ENCODE measurements at places on chromosomes 16 and 17.

DNA sequence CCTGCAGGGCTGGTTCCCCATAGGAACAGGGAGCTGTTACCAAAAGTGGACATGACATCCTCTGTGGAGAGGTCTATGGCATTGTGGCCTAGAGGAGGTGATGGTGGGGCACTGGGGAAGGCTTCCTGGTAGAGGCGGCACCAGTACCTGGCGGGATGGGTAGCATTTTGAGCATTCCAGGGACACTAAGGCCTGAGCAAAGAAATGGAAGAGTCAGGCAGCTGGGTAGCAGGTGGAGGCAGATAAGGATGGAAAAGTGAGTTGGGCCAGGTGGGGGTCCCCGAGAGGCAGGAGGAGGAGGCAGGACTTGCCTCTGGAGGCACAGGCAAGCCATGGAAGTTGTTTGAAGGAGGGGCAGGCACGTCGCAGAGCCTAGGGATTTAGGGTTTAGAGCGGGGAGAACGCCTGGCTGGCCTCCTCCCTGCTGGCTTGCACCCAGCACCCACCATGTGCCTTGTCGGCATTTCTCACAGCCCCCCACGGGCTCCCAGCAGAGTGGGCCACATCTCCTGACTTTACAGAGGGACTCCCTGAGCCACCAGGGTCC lies 5.1 kb upstream of the ADCY7 start:
- no peak for DNase-seq

- DNase-seq, result peak; percentile 43
Observed at GRCh38 chr17:76384987-76385891, 830 bp downstream of the SPHK1 start.

GRCh38 chr17:44903012-44903685 lies 3.9 kb upstream of the EFTUD2 start:
- no peak for DNase-seq

DNA sequence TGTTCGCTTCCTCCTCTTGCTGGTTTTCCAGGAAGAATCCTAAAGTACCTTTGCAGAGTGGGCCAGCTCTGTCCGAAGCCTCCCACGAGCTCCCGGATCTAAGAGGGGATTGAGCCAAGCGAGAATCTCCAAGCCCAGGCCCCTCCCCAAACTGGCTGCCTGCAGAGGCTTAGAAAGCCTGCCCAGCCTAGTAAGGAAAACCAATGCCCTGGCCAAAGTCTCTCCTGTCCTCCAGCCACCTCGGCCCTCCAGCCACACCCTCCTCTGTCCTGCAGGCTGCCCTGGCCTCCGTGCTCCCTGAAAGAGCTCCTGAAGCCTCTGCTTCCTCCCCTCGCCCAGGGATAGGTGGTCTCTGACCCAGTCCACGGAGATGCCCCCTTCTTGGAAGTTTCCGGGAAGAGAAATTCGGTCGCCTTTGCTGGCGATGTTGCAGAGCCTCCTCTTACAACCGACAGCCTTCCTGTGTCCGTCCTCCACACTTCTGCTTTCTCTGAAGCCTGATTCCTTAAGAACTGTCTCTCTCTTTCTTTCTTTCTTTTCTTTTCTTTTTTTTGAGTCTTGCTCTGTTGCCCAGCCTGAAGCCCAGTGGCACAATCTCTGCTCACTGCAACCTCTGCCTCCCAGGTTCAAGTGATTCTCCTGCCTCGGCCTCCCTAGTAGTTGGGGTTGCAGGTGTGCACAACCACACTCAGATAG lies 54.9 kb upstream of the TOB1 start:
- DNase-seq, result no peak

- DNase-seq, result no peak
Observed at GRCh38 chr17:75654176-75654575, 12.8 kb downstream of the RECQL5 start.

DNA sequence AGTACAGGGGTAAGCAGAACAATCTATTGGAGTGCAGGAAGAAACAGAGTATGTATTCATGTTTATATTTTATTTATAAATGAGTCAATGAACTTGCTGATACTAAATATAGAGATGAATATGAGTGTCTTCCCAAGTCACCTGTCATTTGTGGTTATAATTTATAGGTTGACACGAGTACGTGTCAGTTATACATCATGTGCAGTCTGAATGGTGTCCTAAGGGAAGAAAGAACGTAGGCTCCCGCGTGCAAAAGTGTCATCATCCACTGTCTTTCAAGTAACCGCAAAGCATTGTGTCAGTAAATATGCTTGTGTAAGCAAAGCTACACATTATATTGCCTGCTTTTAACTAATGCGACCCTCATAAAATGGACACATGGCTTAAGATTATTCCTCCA lies 786.1 kb downstream of the KCNJ2 start:
- DNase-seq, result no peak

DNA sequence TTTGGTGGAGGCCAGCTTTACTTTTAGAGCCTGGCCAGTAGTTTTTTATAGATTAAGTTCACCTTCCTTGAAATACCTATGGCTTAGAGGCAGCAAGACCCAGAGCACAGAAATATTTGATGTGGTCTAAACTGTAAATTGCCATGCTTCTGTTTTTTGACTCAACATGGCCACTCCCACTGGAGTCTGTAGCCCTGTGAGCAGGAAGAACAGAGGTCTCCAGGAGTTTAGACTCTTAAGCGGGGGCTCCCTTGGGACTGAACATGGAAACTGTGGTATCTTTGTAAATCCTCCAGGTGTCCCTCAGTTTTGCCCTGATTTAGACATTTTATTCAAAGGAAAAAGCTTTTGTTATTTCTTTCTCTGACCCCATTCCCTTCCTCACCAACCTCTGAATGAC lies 145.6 kb downstream of the FTO start:
- DNase-seq, result no peak

DNA sequence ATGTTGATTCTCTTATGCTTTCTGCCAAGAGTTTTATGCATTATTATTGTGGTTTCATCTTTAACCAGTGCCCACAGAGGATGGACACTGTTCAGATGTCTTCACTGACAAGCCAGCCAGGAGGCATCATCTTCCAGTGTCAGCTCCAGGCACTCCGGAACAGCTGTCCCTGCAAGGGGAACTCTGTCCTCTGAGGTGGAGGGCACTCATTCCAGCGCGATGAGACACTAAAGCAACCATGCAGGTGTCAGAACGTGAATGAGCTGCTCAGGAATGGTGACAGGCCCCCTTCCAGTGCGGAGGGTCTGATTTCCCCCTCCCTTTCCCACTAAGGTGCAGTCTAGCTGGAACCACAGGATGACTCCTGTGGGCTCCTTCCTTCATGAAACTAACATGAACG lies 117.5 kb downstream of the NOG start:
- no peak for DNase-seq

DNA sequence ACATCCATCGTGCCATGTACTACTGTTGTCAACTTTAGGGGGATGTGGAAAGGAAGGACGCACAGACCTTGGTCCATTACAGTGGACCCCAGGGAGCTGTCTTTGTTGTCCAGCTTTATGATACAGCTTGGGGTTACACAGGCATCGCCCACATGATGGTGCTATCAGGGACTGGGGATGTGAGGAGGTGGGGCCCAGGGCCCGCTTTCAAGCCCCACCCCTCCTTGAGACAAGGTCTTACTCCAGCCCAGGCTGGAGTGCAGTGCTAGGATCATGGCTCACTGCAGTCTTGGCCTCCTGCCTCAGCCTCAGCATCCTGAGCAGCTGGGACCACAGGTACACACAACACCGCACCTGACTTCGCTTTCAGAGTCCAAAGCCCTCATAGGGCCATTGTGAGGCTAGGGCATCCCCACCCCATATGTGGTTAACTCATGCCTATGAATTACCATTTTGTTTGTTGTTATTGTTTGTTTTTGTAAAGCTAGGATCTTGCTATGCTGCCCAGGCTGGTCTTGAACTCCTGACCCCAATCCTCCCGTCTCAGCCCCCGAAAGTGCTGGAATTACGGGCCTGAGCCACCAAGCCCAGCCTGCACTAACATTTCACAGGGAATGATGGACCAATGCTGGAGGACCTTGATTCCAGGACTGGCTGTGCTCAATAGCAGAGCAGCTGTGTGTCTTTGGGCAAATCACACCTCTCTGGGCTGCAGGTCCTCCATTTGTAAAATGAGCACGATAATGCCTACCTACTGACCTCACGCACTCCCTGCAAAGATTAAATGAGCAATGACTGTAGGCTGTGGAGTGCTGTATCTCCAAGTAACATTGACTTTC lies 17.2 kb downstream of the ST3GAL2 start:
- DNase-seq, result no peak

- no peak for DNase-seq
Observed at GRCh38 chr16:55754056-55754455, 78.8 kb downstream of the CES1 start.

DNA sequence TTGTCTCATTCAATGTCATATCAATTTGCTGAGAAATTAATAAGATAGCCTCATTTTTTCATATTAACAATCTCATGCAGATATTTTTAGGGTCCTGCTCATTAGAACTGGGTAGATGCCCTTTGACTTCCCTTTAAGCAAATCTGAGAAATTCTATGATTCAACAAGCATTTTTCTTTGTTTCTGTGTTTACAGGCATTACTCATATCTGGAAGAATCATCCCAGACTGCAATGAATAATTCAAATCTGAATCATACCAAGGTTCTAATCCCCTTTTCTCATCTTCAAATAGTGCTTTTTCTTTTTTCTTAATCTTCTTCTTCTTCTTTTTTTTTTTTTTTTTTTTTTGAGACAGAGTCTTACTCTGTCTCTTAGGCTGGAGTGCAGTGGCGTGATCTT lies 69.2 kb upstream of the KIFC3 start:
- DNase-seq, result no peak

DNA sequence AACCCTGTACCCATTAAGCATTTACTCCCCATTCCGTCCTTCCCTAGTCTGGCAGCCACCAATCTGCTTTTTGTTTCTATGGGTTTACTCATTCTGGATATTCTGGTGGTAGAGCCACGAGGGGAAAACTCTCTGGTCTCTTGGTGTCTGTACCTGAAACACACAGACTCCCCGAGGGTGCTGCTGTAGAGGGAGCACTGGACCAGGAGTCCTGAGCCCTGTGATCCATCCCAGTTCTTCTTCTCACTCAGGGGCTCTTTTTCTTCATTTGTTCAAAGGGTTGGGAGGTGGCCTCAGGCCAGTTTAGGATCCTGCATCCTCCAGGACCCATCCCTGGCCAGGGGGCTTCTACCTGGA lies 14.1 kb downstream of the HEXIM2 start:
- no peak for DNase-seq

GRCh38 chr17:9094193-9094592 lies 72.9 kb downstream of the NTN1 start:
- DNase-seq, result no peak

DNA sequence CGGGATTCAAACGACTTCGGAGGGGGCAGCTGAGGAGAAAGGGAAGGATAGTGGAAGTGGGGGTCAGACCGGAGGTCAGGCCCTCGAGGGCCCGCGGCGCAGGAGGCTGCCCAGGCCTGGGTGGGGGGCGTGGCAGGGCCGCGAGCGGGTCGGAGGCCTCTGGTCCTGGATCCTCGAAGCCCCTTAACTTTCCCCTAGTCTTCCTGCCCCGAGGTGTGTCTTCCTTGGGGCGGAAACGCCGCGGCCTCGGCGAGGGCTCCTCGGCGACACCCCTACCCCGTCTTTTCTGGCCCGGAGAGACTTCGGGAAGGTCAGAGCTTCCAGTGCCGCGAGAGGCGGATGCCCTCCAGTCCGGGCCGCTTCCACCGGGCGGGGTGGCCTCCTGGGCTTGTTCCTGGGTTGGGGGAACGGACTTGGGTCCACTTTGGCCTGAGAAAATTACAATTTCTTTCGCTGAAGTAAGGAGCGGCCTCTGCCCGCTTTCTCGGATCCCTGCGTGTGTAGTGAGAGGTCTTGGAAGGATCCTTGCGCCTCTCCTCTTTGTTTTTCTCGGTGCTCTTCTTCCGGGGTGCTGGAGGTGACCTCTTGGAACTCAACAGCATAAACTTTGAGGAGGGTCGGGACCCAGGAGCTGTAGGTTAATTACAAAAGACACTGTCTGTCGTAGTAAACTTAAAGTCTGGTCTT lies 491 bp downstream of the IST1 start:
- peak; percentile 6 for DNase-seq

DNA sequence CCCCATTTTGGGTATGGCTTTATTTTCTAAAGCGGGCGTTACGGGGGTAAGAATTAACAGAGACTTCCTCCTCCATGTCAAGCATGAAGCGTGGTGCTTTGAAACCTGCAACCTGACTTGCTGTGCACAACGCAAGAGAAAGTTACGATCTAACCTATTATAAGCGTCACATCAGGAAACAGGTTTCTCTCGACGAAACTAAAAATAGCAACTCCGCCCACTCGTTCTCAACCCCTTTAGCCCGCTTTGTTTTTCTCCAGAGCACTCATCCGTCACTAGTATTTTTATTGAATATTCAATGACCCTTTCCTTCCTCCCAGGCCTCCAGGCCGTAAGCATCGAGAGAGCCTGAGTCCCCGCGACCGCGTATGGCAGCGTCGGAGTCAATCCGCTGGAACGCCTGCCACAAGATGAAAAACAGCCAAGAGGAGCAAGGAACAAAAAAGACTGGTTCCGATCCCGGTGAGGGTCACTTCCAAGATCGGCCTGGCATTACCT lies 555 bp downstream of the NUP88 start:
- DNase-seq, result peak; percentile 20

GRCh38 chr17:2624292-2624731 lies 30.9 kb downstream of the PAFAH1B1 start:
- DNase-seq, result no peak

- no peak for DNase-seq
Observed at GRCh38 chr16:89656435-89657121, 930 bp downstream of the CHMP1A start.

- DNase-seq, result no peak
Observed at GRCh38 chr16:46822270-46822669, 8.7 kb downstream of the C16orf87 start.

GRCh38 chr17:57603546-57603945 lies 141.6 kb downstream of the CCDC182 start:
- DNase-seq, result no peak

DNA sequence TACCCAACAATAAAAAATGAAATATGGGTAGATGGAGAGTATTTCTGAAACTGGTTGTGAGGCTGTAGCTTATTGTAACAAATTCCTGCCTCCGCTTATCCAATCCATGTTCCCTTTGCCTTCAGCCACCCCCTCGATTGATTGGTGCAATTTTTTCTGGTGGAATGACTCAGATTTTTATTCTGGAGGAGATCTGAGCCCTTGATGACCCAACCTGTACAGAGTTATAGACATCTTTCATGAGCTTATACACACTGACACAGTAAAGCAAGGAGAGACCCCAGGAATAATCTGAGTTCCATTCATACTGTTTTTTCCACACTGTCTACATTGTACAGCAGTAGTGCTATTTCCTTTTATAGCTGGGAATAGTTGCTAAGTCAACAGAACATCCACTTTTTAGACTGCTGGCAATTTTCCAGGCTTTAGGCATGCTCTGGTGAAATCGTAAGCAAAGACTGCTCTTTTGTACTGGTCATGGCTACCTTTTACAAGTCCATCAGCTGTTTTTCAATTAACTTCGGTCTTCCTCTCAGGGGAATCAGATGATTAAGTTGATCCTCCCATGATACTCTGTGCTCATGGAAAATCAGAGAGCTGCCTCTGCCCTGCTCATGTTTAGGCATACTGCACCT lies 30.1 kb downstream of the CCL4 start:
- no peak for DNase-seq

DNA sequence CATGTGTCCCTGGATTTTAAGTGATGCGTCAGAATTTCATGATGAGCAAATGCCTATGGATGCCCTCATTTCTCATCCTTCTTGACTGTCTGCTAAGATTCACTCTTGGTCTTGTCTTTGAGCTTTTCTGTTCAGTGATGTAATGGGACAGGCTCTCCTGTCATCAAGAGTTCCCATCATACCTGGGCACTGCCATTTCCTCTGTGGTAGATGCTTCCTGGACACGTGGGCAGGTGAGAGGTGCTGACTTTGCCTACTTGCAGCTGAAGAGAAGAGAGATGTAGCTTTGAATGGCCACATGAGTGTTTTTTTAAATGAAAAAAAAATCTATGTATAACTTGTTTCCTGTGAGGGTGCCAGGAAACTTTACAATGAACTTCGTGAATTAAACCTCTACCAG lies 557.7 kb downstream of the MAF start:
- no peak for DNase-seq
